Small intestine (tissue), 16 donors: ENCODE measurements at places on chromosomes 5 and 9. TPM values are rescaled to one million over a fixed set of nuclear protein-coding genes. Genes with fewer than 3 reads are reported as not detected.

Gene GCNT4
- polyA plus RNA-seq: 8.9 TPM

Gene SMC2
- polyA plus RNA-seq: 2.2 TPM

GRCh38 chr5:102539996-102540728 is 41.4 kb upstream of the SLCO6A1 start:
- no peaks in the 10 kb centered on the region for H3K4me1 ChIP-seq
- H3K4me3 ChIP-seq: no peak overlapping the region
- H3K27ac ChIP-seq: no peak overlapping the region

DNA sequence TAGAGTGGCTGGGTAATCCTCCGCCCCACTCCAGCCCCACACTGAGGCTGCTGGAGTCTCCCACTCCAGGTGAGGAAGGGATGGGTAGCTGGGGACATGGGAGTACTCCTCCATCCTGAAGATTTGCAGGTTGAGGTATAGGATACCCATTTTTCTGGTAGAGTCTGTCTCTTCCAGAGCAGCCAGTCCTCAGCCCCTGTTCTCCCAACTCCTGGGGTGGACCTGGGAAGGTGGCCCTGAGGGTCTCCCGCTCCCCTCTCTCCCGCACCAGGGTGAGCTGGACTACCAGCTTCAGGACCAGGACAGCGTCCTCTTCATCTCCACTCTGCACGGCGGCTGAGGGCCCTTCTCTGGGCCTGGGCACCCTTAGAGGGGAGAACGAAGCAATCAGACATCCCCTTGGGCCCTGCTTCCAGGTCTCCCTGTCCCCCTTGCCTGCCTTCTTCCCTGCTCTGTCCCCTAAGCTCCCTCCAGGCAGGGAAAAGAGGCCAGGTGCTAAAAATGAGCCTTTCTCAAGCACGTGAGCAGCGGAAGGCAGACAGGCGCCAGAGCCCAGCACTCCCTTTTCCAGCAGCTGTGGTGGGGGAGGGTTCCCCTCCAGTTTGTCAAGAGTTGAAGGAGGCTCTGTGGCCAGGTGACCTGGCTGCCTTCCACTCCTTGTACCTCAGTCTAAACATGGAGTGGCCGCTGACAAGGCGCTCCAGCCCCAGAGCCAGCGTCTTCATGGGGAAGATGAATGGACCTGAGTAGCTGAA is 18.4 kb downstream of the URM1 start:
- H3K4me1 ChIP-seq: no peaks in the 10 kb centered on the region
- H3K4me3 ChIP-seq: no peak overlapping the region
- no peak for DNase-seq
- H3K36me3 ChIP-seq: peaks cover 30% of the 10 kb centered on the region
- H3K27ac ChIP-seq: no peak overlapping the region

GRCh38 chr5:157963761-157964160 is 104.8 kb upstream of the CLINT1 start:
- no peak overlapping the region for H3K27ac ChIP-seq
- no peaks in the 10 kb centered on the region for H3K27me3 ChIP-seq
- H3K4me1 ChIP-seq: no peaks in the 10 kb centered on the region
- DNase-seq: no peak
- no peaks in the 10 kb centered on the region for H3K36me3 ChIP-seq
- H3K4me3 ChIP-seq: no peak overlapping the region

GRCh38 chr5:147685993-147686392 is 96.5 kb downstream of the JAKMIP2 start:
- DNase-seq: no peak
- no peaks in the 10 kb centered on the region for H3K36me3 ChIP-seq
- no peaks in the 10 kb centered on the region for H3K27me3 ChIP-seq
- H3K27ac ChIP-seq: no peak overlapping the region
- H3K4me3 ChIP-seq: no peak overlapping the region

- no peak overlapping the region for H3K4me3 ChIP-seq
- H3K4me1 ChIP-seq: no peaks in the 10 kb centered on the region
- no peaks in the 10 kb centered on the region for H3K36me3 ChIP-seq
- no peak overlapping the region for H3K27ac ChIP-seq
- DNase-seq: no peak
Observed at GRCh38 chr5:78046006-78046405, 248.5 kb downstream of the AP3B1 start.

DNA sequence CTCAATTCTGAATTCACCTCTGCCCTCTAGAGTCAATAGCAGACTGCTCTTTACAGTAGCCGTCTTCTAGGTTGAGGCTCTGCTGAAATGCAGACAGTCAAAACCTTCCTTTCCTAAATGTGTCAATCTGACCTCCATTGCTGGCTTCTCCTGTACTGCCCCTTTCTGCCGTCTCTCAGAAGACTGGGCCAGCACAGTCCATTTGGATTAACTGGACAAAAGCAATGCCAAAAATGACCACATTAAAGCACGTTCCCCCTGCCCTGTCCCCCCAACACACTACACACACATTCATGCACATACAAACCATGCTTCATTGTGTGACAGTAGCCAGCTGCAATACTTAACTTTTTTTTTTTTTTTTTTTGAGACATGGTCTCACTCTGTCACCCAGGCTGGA is 130.2 kb upstream of the LIFR start:
- no peak overlapping the region for H3K27ac ChIP-seq
- H3K36me3 ChIP-seq: no peaks in the 10 kb centered on the region
- H3K4me1 ChIP-seq: no peaks in the 10 kb centered on the region
- DNase-seq: no peak
- H3K4me3 ChIP-seq: no peak overlapping the region
- H3K27me3 ChIP-seq: peaks cover 62% of the 10 kb centered on the region

GRCh38 chr9:95778957-95779356 is 96.5 kb upstream of the ERCC6L2 start:
- no peak for DNase-seq
- H3K36me3 ChIP-seq: no peaks in the 10 kb centered on the region
- no peaks in the 10 kb centered on the region for H3K27me3 ChIP-seq
- no peak overlapping the region for H3K4me3 ChIP-seq
- H3K27ac ChIP-seq: no peak overlapping the region
- no peaks in the 10 kb centered on the region for H3K4me1 ChIP-seq

Gene SLC6A18
- polyA plus RNA-seq: not detected

Gene TGFBR1
- 3.8 TPM for polyA plus RNA-seq

DNA sequence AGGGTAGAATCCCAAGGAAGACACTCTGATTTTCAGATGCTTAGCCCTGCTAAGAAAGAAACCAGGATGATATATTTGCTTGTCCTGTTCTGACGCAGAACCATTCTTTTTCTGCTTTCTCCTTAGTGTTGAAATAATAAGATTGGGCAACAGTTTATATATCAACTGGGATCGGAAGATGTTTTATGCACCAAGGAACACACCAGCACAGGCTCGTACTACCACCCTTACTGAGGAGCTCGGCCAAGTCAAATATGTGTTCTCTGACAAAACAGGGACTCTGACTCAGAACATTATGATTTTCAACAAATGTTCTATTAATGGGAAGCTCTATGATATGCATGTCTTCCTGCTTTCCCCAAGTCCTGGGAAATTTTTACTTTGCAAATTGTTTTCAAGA is 19.0 kb upstream of the RUSC2 start:
- DNase-seq: no peak
- no peaks in the 10 kb centered on the region for H3K4me1 ChIP-seq
- H3K27me3 ChIP-seq: no peaks in the 10 kb centered on the region
- no peaks in the 10 kb centered on the region for H3K36me3 ChIP-seq

Gene TMEM215
- not detected for polyA plus RNA-seq

DNA sequence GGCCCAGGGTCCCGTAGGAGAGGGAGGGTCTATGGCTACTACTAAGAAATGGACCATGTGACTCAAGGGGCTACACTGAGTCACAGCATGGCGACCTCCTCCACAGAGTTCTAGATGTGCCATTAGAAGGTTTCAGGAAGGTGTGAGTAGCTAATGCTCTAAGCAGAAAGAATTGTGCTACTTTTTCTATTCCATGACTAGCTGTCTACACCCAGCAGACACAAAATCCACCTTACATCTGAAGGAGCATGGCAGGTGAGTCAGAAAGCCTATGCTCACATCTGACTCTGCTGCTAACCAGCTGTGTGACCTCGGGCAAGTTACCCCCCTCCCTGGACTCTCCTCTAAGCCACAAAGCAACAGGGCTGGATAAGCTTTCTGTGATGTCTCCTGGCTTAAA is 14.4 kb upstream of the MEIKIN start:
- no peaks in the 10 kb centered on the region for H3K36me3 ChIP-seq
- no peak overlapping the region for H3K4me3 ChIP-seq
- DNase-seq: no peak
- H3K4me1 ChIP-seq: no peaks in the 10 kb centered on the region
- no peak overlapping the region for H3K27ac ChIP-seq

GRCh38 chr9:106314476-106314875 is 548.5 kb upstream of the ZNF462 start:
- H3K27me3 ChIP-seq: no peaks in the 10 kb centered on the region
- H3K4me1 ChIP-seq: no peaks in the 10 kb centered on the region
- DNase-seq: no peak
- no peak overlapping the region for H3K4me3 ChIP-seq
- no peaks in the 10 kb centered on the region for H3K36me3 ChIP-seq

DNA sequence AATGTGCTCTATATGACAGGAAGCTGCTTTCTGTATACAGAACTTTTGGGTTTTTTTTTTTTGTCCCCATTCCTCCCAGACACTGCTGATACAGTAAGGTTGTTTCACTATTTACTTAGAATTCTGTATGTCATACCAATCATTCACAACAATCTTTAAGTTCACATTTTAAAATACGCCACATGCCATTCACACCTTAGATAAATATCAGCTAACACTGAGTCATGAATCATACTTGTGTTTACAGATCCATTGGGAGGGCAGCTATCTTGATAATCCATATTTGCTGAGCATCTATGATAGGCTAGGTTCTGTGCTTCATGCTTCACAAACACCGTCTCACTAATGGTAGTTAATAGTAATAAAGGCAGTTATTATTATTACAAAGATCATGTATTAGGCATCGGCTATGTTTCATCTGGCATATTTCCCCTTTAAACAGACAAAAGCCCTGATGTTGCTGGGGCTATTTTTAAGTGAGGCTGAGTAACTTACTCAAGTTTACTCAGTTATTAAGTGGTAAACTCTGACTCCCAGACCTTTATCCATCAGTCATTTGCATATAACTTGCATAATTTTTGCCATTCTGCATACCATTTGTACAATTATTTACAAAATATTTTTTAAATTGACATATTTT is 152.2 kb upstream of the HMHB1 start:
- no peaks in the 10 kb centered on the region for H3K36me3 ChIP-seq
- H3K27me3 ChIP-seq: no peaks in the 10 kb centered on the region
- no peaks in the 10 kb centered on the region for H3K4me1 ChIP-seq

DNA sequence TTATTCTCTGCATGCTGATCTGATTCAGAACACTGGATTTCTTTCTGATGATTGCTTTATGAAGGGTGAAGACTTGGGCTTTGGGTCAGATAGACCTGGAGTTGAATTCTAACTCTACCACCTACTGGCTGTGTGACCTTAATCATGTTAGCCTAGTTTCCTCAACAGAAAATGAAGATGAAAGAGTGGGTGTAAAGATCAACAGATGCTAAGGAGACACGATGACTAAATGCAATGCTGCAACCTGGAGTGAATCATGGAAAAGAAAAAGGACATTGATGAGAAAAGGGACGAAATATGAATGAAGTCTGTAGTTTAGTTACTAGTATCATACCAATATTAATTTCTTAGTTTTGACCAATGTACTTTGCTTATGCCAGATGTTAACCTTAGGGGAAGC is 27.8 kb upstream of the DENND1A start:
- H3K4me3 ChIP-seq: no peak overlapping the region
- no peaks in the 10 kb centered on the region for H3K4me1 ChIP-seq
- H3K27me3 ChIP-seq: no peaks in the 10 kb centered on the region
- H3K36me3 ChIP-seq: no peaks in the 10 kb centered on the region
- DNase-seq: no peak
- H3K27ac ChIP-seq: no peak overlapping the region

Gene AGXT2
- polyA plus RNA-seq: 1.1 TPM

Gene TDRD7
- 23.9 TPM for polyA plus RNA-seq
